ENCODE measurements at places on chromosomes 2 and 18. TPM values are rescaled to one million over a fixed set of nuclear protein-coding genes. Genes with fewer than 3 reads are reported as not detected.

DNA sequence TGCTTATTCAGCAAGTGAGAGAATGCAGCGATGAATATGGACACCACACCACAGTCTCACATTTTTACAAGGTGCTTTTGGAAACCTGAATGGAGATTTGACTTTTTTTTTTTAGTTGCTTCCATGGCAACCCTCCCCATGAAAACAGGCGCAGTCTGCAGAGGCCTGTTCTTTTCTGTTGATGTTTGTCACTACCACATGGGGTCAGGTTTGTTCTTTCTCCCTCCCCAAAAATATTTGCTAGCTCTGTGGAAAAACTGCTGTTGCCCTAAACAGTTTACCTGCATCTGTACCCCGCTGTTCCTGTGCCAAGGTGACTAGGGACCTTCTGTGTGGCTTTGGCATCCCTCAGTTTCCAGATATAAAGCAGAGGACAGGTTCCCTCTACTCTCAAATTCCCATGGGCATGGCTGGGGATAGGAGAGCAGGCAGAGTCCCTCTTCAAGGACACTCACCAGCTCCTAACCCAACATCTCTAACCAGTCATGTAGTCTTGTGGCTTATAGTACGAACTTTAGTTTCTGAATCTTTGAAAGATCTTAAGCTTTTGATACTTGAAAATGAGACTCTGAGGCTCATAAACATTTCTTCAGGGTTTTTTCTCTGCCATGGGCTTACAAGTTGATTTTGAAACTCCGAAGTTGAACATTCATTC lies 14.7 kb upstream of the MAPRE2 start:
- DNase-seq, result no peak

DNA sequence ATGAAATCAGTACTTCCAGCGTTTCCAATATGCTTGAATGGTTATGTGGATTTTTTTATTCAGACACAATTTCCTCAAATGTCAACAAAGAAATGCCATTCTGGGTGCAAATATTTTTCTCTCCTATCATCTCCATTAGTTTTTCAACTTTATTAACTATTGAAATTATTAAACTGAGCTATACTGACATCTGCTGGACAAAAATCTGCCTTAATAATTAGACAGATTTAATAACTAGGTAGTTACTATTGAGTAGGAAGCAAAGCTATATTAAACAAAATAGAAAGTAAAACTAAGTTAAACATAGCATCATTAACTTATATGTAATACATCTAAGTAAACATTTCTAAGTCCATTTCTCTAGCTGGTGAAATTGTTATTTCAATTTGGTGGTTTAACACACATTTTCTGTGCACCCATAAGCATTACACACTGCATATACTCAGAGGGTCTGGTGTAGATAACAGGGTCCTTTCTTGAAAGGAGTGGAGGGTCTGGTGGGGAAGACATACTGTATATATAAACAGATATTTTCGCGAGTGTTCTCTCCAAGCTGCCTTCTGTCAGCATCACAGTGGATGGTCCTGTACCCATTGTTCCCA lies 77.0 kb downstream of the LANCL1 start:
- no peak for DNase-seq

DNA sequence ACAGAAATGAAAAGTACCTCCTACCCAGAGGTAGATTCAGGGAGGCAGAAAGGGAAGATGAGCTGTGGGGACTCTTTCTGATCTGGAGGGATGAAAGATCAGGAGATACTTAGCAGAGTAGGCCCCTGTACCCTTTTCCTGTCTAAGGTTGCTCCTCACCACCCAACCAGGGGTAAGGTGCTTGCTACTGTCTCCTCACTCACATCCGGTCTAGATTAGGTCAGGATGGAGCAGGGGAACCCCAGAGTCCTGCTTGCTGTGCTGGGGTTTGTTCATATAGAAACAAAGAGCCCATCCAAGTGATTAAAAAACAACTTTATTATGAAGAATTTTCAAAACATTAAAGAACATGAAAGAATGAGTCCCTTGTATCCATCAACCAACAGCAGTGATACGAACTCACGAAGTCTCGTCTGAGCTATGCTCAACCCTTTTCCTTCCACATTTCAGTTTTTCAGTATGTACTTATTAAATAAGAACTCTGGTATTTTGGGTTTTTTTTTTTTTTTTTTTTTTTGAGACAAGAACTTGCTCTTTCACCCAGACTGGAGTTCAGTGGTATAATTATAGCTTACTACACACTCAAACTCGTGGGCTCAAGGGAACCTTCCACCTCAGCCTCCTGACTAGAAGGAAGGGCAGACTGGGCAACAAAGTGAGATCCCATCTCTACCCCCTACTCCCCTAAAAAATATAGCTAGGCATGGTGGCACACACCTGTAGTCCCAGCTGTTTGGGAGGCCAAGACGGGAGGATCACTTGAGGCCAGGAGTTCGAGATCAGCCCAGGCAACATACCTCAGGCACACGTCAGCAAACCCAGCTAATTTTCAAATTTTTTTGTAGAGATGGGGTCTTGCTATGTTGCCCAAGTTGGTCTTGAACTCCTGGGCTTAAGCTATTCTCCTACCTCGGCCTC lies 28.5 kb upstream of the MCFD2 start:
- DNase-seq, result no peak

- DNase-seq, result no peak
Measured at GRCh38 chr18:79068341-79068936, 755 bp upstream of the ATP9B start.

DNA sequence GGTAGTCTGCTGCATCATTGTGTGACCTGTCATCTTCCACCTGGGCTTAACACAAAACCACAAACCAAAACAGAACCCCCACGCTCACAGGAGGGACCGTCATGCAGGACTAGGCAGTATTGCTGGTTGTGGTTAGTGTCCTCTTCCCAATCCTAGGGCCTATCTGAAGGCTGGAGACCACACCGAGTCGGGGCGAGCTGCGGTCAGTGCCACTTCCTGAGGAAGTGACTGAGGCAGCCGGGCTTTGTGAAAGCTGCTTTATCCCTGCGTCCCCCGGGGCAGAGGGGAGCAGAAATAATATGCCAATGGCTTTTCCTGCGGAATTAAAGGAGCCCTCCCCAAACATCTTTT lies 22.9 kb downstream of the ZNF532 start:
- no peak for DNase-seq

DNA sequence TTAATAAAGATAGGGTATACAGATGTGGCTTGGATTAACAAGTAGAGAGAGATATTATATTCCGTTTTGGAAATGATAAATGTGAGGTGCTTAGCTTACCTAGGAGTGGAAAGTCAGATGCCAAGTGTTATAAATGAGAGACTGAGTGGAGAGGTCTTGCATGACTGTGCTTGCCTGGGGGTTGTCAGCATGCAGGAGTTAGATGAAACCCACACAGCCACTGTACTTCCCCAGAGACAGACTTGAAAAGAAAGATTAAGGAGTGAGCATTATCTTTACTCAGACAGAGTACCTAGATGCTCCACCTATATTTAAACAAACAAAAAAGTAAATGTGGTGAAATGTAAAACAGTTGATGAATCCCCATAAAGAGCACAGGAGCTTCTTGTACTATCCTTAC lies 482.7 kb downstream of the RIT2 start:
- DNase-seq, result no peak

GRCh38 chr2:171688129-171688465 lies 828 bp downstream of the DYNC1I2 start:
- no peak for DNase-seq

DNA sequence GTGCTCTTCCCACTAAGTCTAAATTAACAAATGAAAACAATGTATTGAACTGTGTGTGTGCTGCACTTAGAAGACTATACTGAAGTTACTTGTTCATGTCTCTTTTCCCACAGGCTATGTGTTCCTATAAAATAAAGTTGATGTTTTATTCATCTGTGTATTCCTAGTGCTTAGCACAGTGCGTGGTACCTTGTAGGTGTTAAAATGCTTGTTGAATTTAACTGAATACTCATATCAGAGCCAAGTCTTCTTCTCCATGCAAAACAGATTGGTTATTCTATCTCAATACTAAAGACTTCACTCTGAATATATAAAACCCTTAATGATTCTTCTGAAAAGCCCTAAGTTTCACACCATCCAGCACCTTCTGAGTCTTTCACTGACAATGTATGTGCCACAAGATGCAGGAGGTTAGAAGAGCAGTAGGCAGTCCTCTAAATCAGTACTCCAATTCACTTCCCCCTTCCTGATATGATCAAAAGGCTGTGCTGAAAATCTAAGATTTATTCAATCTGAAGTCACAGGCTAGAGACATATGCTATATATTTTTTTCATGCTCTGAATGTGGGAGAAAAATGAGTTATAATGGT lies 231.7 kb upstream of the CCDC150 start:
- DNase-seq, result no peak

GRCh38 chr2:58708565-58708964 lies 467.4 kb upstream of the FANCL start:
- DNase-seq, result no peak

GRCh38 chr2:95301186-95301585 lies 4.0 kb downstream of the KCNIP3 start:
- no peak for DNase-seq

- DNase-seq, result no peak
Measured at GRCh38 chr18:13019301-13019700, 28.1 kb downstream of the CEP192 start.

- no peak for DNase-seq
Measured at GRCh38 chr18:78753240-78753639, 226.4 kb upstream of the SALL3 start.

DNA sequence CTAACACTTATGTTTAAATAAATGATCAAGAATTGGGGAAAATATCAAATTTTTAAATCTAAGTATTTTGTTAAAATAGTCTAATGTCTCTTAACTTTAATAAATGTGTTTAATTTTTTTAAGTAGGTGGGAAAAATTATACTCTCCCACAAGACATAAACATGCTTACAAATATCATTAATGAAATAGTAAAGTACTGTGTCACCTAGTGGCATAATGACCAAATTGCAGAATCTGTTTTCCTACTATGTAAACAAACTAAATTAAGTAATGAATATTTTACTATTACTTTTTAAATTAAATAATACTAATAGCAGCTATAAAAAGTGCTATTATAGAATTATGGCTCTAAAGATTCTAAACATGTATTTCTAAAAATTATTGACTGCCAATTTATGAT lies 52.0 kb upstream of the CHAC2 start:
- DNase-seq, result no peak

- DNase-seq, result no peak
Measured at GRCh38 chr2:230688490-230688889, 24.2 kb upstream of the CAB39 start.

GRCh38 chr18:76521417-76522121 lies 26.5 kb upstream of the ZNF516 start:
- no peak for DNase-seq

GRCh38 chr2:130152816-130153595 lies 8.1 kb upstream of the CCDC74B start:
- no peak for DNase-seq

DNA sequence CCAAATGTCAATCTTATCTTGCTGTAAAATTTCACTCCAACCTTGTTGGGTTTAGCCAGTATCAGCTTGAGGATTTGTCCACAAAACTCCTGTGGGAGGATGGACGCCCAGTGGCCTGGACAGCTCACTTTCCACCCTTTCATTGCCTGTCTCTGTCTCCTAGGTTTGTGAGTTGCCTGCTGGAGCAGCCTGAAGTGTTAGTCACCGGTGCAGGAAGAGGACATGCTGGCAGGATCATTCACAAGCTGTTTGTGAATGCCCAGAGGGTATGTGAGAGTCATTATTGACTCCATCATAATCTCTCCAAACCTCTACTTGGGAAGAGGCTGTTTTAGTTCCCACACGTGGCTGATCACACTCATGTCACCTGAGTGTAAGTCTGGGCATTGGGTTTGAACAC lies 112.3 kb downstream of the RAB3GAP1 start:
- no peak for DNase-seq

- DNase-seq, result no peak
Measured at GRCh38 chr18:29087616-29088246, 910.8 kb upstream of the CDH2 start.

- DNase-seq, result no peak
Measured at GRCh38 chr18:75574187-75574586, 146.7 kb upstream of the SMIM21 start.

- no peak for DNase-seq
Measured at GRCh38 chr2:164697688-164698461, 76.6 kb upstream of the GRB14 start.

GRCh38 chr18:21955757-21956652 lies 213.4 kb upstream of the GATA6 start:
- DNase-seq, result peak; percentile 70

DNA sequence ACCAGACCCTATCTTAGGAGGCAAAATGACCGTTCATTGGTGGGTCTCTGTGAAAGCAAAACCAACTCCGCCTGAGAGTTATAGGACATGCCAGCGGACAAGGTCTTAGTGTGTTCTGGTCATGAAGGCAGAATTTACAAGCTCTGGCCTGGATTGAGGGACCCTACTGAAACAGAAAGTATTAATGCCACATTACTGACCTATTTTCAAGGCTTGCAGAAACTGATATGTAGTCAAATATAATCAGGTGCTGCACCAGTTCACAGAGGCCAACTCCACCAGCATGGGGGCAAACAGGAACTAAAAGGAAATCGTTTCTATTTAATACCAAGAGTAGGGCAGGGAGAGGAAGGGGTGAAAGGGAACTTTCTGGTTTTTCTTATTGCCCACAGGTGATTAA lies 19.7 kb downstream of the TYMS start:
- DNase-seq, result no peak

DNA sequence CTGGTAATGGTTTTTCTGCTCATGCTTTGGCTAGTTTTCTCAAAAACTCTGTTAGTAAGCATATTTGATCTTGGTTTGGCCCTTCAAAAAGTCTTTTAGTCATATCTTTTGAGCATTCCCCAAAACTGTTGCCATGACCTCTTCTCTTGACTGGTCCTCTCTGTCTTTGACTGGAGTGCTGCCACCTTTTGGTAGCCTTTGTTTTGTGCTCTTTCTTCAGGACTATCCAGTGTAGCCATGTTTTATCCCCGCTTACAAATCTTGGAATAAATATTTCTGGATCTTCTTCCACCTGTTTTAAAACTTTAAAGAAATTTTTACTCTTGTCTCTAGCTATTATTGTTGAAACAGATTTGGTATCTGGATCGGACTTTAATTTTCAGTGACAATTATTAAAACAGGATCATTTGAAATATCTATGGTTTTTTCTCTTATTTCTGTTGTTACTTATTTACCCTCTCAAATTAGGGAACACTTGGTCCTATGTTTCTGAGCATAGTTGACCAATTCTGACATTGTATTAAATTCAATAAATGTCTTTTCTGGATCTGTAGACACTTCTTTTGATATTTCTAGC lies 965 bp upstream of the ELOA2 start:
- DNase-seq, result no peak

GRCh38 chr2:31828891-31829290 lies 181.9 kb downstream of the MEMO1 start:
- DNase-seq, result no peak

GRCh38 chr2:28101123-28101522 lies 210.6 kb downstream of the BABAM2 start:
- DNase-seq, result no peak

- no peak for DNase-seq
Measured at GRCh38 chr2:68807821-68808266, 63.4 kb downstream of the BMP10 start.

GRP gene
- not detected for polyA plus RNA-seq

FRZB gene
- polyA plus RNA-seq, result 40.4 TPM

FLACC1 gene
- 1.4 TPM for polyA plus RNA-seq

LRP2 gene
- polyA plus RNA-seq, result 0.05 TPM

NFU1 gene
- 54.1 TPM for polyA plus RNA-seq

REG1A gene
- polyA plus RNA-seq, result not detected

TEX44 gene
- polyA plus RNA-seq, result not detected

NCKAP5 gene
- 4.7 TPM for polyA plus RNA-seq

SERPINB10 gene
- 0.15 TPM for polyA plus RNA-seq

YIPF4 gene
- 39.9 TPM for polyA plus RNA-seq

PROM2 gene
- 1.4 TPM for polyA plus RNA-seq

SPRED2 gene
- polyA plus RNA-seq, result 28.3 TPM

HAAO gene
- polyA plus RNA-seq, result 25.6 TPM

NT5DC4 gene
- polyA plus RNA-seq, result not detected

TUBA3D gene
- 0.56 TPM for polyA plus RNA-seq

ESPNL gene
- polyA plus RNA-seq, result 1.2 TPM

All from hindlimb muscle (tissue), 1 donor.